ENCODE measurements at places on chromosomes 1 and 21.

- DNase-seq = no peak
These were observed 658 bp upstream of the COL16A1 start for GRCh38 chr1:31704271-31705079.

DNA sequence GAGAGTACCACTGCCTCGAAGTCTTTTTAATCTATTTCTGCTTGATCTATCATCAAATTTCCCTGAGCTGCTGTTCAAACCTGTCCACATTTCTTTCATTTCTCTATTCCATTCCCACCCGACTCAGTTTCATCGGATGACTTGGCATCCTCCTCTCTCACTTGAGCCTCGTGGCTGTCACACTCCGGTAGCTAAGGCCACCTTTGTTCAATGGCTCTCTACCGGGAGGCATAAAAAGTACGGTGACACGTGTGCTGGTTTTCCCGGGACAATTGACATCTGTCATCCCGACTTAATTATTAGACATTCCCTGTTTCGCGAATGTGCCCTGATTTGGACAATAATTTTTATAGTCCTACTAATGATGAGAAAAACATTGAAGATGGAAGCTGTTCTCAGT is 22.6 kb downstream of the MIS18A start:
- no peak for DNase-seq

- DNase-seq = no peak
These were observed 284.9 kb downstream of the AJAP1 start for GRCh38 chr1:4939266-4939665.

DNA sequence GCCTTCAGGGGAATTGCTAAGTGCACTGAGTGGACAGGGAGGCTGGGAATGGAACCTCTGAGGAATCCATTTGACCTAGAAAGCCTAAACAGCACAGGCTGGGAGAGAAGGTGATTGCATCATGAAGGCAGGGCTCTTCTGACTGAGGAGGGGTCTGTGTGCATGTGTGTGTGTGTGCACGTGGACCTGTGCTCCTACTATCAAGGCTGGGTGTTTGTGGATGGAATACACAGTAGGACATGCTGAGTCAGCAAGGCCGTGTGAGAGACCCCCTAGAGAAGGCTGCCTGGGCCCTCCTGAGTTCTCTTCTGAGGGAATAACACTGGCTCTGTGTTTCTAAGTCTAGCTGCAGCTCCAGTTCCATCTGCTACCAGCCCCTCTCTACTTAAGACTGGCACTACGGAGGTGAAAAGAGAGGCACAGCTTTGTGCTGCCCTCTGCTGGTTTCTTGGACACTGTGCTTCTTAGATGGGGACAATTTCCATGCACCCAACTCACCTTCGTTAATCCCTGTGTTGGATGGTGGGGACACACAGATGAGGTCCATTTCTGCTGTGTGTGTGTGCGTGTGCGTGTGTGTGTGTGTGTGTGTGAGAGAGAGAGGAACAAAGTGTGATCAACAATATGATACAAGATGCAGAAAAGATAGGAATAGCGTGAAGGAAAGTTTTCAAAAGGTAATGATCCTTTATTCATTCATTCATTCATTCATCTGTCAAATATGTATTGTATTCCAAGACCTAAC is 6.2 kb upstream of the EFCAB14 start:
- DNase-seq = peak; percentile 68

DNA sequence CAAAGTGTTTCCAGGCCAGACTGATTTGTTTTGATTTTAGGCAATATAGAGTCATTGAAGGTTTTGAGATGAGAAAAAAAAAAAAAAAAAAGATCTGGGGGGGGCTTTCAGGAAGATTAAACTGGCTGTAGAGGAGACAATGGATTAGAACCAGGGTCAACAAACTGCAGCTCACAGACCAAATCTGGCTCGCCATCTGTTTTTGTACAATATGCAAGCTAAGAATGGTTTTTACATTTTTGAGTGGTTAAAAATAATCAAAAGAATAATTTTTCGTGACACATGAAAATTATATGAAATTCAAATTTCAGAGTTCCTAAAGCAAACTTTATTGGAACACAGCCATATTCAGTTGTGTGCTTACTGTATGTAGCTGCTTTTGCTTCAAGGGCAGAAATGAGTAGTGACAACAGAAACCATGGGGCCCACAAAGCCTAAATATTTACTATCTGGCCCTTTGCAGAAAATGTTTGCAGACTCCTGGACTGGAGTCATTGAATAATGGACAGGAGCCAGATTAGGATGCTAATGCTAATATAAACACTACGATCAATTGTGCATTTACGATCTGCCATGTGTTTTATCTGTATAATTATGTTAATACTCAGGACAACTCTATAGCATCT is 375.7 kb upstream of the DAB1 start:
- DNase-seq = no peak

DNA sequence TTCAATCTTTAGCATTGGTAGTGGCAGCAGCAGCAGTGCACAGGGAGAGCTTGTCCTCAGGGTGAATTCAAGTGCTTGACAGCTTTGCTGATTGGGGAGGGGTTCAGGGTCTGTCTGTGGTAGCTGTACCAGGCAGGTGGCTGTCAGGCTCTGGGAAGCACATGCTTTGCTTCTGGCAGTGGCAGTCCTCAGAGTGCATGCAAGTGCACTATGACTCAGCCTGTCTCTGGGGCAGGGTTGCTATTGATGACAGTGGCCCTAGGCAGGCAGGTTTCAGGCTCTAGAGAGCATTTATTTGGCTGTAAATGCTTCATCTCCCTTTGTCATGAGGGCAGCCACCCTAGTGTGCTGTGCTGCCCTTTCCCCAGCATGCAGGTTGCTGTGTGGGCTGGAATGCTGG is 251.9 kb upstream of the LRRC7 start:
- no peak for DNase-seq

DNA sequence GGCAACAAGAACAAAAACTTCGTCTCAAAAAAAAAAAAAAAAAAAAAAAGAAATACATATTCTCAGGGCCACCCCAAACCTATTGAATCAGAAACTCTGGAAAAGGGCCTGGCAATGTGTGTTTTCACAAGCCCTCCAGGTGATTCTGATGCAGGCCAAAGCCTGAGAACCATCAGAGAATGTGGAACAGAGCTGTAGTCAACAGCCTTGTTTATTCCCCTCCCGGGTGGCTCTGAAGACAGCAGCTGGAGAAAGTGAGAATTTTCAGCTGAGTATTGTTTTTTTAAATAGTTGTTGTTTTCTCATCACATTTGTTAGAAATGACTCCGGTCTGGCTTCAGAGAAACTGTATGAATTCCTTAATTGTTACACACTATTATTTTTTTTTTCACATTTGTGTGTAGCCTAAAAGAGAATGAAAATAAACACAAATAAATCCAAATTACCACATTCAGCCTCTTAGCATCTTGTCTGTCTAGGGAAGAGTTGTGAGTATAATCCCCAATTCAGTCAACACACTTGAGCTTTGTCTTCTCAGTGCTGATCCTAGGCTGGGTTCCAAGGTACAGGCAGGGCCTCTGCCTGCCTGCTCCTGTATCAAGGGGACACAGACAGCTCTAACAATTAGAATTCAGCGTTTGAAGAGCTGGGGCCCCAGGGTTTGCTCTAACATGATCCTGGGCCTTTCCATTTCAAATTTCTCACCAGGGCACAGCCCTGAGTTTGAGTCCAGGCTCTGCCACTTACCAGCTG is 6.6 kb upstream of the AZIN2 start:
- no peak for DNase-seq

DNA sequence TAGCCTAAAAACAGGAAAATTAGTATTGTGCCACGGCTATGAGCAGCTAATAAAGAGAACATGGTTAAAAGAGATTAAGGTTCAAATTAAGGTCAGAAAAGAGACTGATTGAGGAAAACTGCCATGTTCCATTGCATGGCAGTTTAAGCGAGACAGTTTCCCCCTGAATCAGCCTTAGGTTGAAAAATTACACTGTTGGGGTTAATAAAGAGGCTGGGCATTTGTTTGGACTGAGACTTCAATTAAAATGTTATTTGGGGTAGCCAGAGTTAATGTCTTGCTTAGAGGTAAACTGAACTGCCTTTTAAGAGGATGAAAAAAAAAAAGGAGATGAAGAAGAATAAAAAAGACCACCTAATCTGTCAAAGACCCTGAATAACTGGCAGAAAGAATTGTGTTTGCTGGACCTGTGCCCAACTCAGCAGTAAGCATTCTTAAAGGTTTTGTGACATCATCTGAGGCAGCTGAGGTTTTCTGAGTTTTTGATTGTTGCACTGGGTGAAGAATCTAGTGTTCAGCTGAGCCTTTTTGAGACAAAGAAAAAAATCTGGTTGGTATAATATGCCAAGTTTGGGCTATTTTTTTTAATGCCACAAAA is 17.7 kb upstream of the PROX1 start:
- DNase-seq = no peak

- DNase-seq = no peak
These were observed 40.6 kb upstream of the CYP2J2 start for GRCh38 chr1:59967141-59967697.

DNA sequence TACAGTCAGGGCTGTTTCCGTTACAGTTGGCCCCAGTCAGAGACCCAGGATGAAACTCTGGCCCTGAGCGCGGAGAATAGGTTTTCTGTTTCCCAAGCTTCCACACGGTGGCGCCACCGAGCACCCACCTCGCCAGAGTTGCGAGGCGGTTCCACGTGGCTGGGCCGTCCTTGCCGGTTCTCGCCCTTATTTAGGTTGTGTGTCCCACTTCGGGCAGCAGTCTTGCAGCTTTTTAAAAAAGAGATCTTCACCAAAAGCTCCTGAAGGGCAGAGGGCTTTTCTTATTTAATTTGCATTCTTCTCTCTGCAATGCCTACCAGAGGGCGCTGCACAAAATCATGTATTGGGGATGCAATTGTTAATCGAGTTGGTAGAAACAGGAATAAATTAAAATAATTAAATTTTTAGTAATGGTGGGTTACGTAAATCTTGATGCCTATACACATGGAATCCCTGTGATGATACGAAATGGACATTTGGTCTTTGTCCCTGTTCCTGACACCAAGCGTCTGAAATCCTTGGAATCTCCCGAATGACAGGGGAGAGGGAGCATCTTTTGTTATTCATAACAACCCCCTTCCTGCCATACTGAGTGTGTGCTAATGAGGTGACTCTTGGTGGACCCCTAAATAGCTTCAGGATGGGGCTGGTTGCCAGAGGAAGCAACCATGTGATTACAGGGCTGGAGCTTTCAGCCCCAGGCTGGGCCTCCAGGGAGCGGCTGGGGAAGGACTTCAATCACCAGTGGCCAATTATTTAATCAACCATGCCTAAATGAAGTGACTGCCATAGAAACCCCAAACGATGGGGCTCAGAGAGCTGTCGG is 5.6 kb upstream of the S100A7 start:
- peak; percentile 71 for DNase-seq

GRCh38 chr1:195185321-195185720 is 1422.9 kb downstream of the KCNT2 start:
- DNase-seq = no peak

DNA sequence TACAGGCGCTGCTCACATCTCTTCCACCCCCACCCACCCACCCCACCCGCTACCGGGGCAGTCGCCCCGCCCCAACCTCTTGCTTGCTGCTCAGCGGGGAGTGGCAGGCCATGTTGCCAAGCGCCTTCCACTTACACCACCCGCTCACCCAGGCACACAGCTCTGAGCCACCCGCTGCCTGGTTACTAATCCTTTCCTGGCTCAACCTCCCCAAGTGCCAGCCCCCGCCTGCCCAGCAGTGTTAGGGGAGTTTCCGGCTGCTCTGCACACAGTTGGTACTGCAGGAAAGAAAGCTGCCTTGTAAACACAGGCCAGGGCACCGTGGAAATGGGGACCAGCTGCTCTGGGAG is 56.2 kb downstream of the LACTBL1 start:
- no peak for DNase-seq

DNA sequence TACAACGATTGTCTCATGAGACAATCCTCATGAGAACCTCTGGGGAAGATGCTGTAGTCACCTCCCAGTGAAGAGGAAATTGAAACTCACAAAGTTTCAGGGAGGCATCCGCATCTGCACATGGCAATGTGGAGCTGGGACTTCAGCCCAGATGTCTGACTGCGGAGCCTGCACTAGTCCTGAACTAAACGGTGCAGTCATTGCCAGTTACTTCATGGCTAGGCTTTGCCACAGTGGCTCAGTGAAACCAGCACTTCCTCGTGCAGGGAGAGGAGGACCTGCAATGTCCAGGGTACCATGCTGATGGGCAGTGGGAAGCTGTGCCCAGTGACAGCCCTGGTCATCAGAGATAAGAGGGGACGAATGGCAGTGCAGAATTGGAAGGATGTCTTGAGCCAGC is 40.7 kb upstream of the ETS2 start:
- no peak for DNase-seq

- no peak for DNase-seq
These were observed 21.2 kb upstream of the LRRC8C start for GRCh38 chr1:89611721-89612120.

DNA sequence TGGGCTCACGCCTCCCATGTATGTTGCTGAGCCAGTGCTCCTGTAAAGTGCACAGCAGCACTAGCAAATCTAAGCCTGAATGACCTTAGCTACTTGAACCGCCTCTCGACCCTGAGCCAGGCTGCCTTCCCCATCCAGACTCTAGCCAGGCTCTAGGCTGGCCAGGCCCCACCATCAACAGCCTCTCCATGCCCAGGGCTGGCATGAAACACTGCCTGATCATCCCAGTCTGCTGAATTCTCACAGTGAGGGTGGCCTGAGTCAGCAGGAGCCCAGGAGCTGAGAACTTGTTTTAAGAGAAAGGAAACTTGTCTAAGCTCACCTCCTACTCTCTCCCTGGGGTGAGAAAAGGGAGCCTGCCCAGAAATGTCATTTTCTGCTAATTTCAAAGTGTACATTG is 733.3 kb downstream of the PTPRU start:
- no peak for DNase-seq

- no peak for DNase-seq
These were observed 840.6 kb downstream of the BRINP3 start for GRCh38 chr1:189637041-189637440.

DNA sequence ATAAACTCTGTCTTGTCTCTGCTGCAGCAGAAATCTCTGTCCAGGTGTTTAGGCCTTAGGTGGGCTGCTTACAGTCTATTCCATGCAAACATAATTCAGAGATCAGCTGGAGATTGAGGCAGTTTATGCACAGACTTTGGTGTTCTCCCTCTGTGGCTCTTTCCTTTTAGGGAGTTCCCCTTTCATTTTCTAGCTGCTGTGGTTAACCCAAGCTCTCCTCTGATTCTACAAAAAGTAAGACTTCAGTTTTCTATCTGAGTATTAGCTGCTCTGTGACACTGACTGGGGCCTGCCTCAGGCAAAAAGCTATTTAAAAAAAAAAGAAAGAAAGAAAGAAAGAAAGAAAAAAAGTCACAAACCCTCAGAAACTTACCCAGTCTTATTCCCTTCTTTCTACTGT is 211.1 kb downstream of the CAMTA1 start:
- DNase-seq = no peak

- DNase-seq = no peak
These were observed 10.8 kb upstream of the TTLL10 start for GRCh38 chr1:1162597-1163537.

All from activated naive CD4-positive, alpha-beta T cell treated with anti-CD3 and anti-CD28 coated beads, Interleukin-2, amount 50 U/mL, for 16 hours (primary cell).